ENCODE measurements at places on chromosomes 11 and 22. TPM values are rescaled to one million over a fixed set of nuclear protein-coding genes. Genes with fewer than 3 reads are reported as not detected.

DNA sequence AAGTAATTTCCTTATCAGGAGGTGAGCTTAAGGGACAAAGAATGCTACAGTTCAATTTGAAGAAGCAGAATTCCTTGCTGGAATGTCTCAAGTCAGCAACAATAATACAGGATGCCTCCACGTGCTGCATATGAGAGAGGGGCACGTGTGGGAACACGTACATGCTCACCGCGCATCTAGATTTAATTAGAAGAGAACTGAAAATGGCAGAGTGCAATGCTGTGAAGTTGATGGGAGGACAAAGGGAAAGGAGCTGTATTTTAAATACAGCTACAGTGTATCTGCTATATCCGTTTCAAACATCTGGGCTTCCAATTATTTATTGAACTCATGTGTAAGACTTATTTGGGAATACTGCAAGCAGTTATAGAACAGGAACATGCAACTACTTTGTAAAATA is 328.7 kb downstream of the SOX6 start:
- no peak for DNase-seq
- no peak overlapping the region for H3K4me3 ChIP-seq
- H3K27me3 ChIP-seq = peaks cover 43% of the 10 kb centered on the region
- no peaks in the 10 kb centered on the region for H3K4me1 ChIP-seq
- no peak overlapping the region for H3K27ac ChIP-seq
- no peaks in the 10 kb centered on the region for H3K36me3 ChIP-seq

GRCh38 chr22:26448941-26449340 is 19.9 kb downstream of the ASPHD2 start:
- no peaks in the 10 kb centered on the region for H3K36me3 ChIP-seq
- no peak overlapping the region for H3K27ac ChIP-seq
- no peaks in the 10 kb centered on the region for H3K27me3 ChIP-seq
- no peak for DNase-seq
- no peaks in the 10 kb centered on the region for H3K4me1 ChIP-seq

DNA sequence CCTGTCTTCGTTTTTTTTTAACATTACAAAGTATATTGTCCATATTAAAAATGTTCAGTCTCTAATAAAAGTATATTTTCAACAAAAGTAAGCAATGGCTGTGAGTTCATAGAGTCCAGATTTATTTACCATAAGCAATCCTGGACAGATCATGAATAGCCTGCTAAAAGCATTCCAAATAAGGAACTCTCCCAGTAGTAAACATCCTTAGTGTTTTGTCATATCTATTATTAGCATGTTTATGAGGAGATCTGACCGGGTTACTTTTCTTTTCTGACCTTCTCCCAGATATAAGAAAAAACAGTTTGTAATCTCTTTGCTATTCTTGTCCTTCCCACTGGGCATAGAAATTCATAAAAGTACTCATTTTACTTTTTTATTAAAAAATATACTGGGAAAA is 403.9 kb upstream of the ANO3 start:
- no peak for DNase-seq
- H3K4me3 ChIP-seq = no peak overlapping the region
- H3K36me3 ChIP-seq = no peaks in the 10 kb centered on the region
- H3K4me1 ChIP-seq = no peaks in the 10 kb centered on the region
- no peaks in the 10 kb centered on the region for H3K27me3 ChIP-seq
- H3K27ac ChIP-seq = no peak overlapping the region

GRCh38 chr11:103406357-103406756 is 297.1 kb downstream of the DYNC2H1 start:
- H3K4me1 ChIP-seq = no peaks in the 10 kb centered on the region
- DNase-seq = no peak
- no peak overlapping the region for H3K4me3 ChIP-seq
- H3K27ac ChIP-seq = no peak overlapping the region
- no peaks in the 10 kb centered on the region for H3K36me3 ChIP-seq

GRCh38 chr11:126603486-126603885 is 248.0 kb downstream of the ST3GAL4 start:
- no peak overlapping the region for H3K4me3 ChIP-seq
- H3K36me3 ChIP-seq = no peaks in the 10 kb centered on the region
- H3K27ac ChIP-seq = no peak overlapping the region
- peaks cover 14% of the 10 kb centered on the region for H3K27me3 ChIP-seq
- no peak for DNase-seq
- H3K4me1 ChIP-seq = peaks cover 4% of the 10 kb centered on the region

GRCh38 chr11:17003426-17003825 is 10.8 kb downstream of the PLEKHA7 start:
- no peak for DNase-seq
- no peak overlapping the region for H3K27ac ChIP-seq
- H3K36me3 ChIP-seq = no peaks in the 10 kb centered on the region

DNA sequence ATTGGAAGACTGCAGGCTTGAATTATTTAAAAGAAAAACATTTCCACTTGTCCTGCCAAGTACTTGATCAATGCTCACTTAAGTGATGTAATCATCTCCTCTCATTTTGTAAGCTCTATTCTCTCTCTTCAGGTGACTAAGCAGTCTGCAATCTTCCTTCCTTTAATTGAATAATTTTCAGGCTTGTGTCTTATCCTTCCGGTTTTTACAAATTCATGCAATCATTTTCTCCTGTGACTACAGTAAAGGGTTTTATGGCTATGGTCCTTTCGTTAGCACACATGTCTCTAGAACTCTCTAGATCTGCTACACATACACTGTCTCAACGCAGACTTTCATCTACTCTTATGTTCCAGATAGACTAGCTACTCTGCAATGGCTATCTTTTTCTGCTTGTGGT is 12.6 kb upstream of the UPB1 start:
- no peak overlapping the region for H3K27ac ChIP-seq
- H3K36me3 ChIP-seq = no peaks in the 10 kb centered on the region
- H3K27me3 ChIP-seq = no peaks in the 10 kb centered on the region
- H3K4me1 ChIP-seq = peaks cover 15% of the 10 kb centered on the region
- DNase-seq = no peak
- H3K4me3 ChIP-seq = no peak overlapping the region

DNA sequence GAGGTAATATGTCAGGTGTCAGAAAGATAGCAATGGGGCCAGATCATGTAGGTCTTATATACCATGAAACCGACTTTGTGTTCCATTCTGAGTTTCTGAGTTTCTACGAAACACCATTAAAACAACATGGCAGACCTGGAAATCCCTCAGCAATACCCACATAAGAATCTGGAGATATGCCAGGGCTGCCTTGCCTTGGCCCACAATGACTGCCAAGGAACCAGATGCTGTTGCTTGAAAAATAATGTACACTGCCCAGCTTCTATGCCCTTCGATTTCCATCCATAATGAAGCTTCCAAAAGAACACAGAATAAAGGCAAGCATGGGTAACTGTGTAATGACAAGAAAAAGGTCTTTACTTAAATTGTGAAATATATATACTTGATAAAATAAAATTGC is 277.4 kb downstream of the SOX6 start:
- H3K36me3 ChIP-seq = no peaks in the 10 kb centered on the region
- H3K27ac ChIP-seq = no peak overlapping the region
- H3K4me1 ChIP-seq = no peaks in the 10 kb centered on the region
- no peak for DNase-seq

PNPLA5 gene
- total RNA-seq = 2.9 TPM

MMP8 gene
- not detected for total RNA-seq

SLC22A8 gene
- total RNA-seq = not detected
